ENCODE measurements at places on chromosomes 1 and 21. TPM values are rescaled to one million over a fixed set of nuclear protein-coding genes. Genes with fewer than 3 reads are reported as not detected.

DNA sequence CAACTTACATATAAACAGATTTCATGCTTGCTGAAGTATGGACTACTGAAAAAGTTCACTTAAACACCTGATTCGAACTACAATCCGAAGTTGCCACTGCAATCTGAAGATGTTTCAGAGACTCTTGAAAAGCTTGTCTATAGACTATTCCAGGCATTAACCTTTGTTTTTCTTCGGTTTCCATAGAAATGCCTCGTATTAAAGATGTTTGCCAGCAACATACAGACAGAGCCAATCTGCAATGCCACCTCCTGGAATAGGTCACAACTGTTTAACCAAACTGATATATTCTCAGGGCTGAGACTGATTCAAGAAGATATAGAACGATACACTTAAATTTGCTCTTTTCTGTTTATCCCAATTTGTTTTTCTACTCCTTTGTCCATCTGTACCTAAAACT is 28.9 kb upstream of the DMRTB1 start:
- H3K4me3 ChIP-seq = no peak overlapping the region
- H3K36me3 ChIP-seq = no peaks in the 10 kb centered on the region
- H3K4me1 ChIP-seq = peaks cover 18% of the 10 kb centered on the region
- H3K27me3 ChIP-seq = no peaks in the 10 kb centered on the region
- no peak for DNase-seq

Gene GRIK3
- not detected for total RNA-seq

DNA sequence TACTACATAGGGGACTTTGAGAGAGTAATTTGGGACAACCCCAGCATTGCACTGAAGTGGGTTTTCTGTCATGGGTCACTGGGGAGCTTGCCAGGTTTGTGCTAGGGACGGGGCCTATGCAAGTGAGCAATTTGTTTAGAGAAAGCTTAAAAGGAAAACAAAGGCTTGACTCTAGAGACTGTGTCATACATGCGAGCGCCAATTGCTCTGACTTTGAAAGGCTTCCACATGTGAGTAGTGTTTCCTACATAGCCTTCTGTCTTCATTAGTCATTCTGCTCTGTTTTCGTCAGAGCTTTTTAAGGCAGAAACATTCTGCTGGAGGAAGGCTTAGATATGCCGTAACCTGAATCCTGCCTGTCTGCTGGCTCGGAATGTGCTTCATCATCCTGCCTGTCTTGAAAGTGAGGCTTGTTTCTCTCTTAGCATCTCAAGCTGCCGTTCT is 28.4 kb downstream of the TRIM45 start:
- no peak overlapping the region for H3K4me3 ChIP-seq
- DNase-seq = no peak
- peaks cover 22% of the 10 kb centered on the region for H3K36me3 ChIP-seq
- no peak overlapping the region for H3K27ac ChIP-seq

Gene DHCR24
- total RNA-seq = 7.1 TPM

DNA sequence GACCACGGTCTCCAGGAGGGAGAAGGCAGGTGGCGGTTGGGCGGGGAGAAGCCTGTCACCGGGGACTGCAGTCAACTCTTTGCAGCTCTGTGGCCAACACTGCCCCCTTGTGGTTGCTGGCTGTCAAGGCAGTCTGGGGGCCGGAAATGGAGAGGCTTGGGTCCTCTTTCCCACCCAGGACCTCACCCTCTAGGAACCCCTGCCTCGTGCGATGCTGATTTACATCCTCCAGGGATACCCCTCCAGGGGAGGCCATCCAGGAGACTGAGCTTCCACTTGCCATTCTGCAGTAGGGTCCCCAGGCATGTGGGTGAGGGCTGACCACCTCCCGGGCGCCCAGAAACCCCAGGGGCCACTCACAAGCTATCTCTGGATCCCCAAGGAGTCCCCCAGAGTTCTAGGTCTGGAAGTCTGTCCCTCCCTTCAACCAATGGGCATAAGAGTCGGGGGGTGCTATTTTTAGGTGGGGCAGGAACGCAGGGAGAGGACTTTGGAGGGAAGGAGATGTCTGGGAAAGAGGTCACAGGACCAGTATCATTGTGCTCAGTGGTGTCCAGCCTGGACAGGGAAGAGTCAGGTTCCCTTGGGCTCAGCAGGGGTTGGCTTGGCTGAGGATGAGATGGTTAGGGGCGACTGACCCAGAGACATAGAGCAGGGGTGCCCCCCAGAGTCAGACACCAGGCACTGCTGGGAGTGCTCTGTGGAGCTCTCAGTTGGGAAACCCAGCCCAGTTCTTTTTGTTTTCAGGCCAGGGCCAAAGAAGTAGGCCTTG is 7.1 kb upstream of the GPR61 start:
- DNase-seq = peak; percentile 84
- peaks cover 25% of the 10 kb centered on the region for H3K4me1 ChIP-seq
- no peaks in the 10 kb centered on the region for H3K27me3 ChIP-seq
- peak overlapping the region; percentile 29 for H3K27ac ChIP-seq

DNA sequence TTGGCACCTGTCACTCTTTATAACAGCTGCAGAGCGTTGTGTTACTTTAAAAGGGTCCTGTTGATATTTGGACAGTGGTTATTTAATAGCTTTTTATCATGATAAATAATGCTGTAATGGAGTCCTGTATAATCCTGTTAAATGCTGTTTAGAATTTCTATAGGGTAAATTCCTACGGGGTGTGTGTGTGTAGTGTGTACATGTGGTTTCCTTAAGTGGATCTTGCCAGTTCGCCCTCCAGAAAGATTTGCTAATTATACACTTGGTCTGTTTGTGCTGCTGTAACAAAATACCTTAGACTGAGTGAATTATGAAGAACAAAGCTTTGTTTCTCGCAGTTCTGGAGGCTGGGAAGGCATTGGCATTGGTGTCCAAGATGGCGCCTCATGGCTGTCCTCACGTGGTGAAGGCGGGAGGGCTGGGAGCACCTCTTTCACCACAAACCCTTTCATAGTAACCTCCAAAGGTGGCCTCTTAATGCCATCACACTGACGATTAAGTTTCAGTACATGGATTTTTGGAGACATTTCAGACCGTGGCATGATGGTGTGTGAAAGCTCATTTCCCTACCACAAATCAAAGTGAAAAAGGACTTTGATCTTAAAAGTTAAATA is 11.2 kb downstream of the PRMT2 start:
- H3K36me3 ChIP-seq = peaks cover 83% of the 10 kb centered on the region
- no peak for DNase-seq
- peaks cover 7% of the 10 kb centered on the region for H3K4me1 ChIP-seq
- H3K27me3 ChIP-seq = no peaks in the 10 kb centered on the region

Gene C1orf185
- not detected for total RNA-seq

GRCh38 chr1:152621993-152622392 is 910 bp downstream of the LCE3A start:
- no peak for DNase-seq
- no peaks in the 10 kb centered on the region for H3K4me1 ChIP-seq
- H3K4me3 ChIP-seq = no peak overlapping the region
- H3K27ac ChIP-seq = no peak overlapping the region
- no peaks in the 10 kb centered on the region for H3K36me3 ChIP-seq

- no peak overlapping the region for H3K27ac ChIP-seq
- DNase-seq = no peak
- H3K27me3 ChIP-seq = no peaks in the 10 kb centered on the region
- no peaks in the 10 kb centered on the region for H3K36me3 ChIP-seq
Measured at GRCh38 chr1:29936031-29936544, 699.8 kb downstream of the PTPRU start.

GRCh38 chr1:43386676-43387075 is 2.9 kb downstream of the MED8 start:
- H3K36me3 ChIP-seq = peaks cover 54% of the 10 kb centered on the region
- H3K4me1 ChIP-seq = peaks cover 28% of the 10 kb centered on the region
- no peak overlapping the region for H3K4me3 ChIP-seq
- H3K27me3 ChIP-seq = no peaks in the 10 kb centered on the region

DNA sequence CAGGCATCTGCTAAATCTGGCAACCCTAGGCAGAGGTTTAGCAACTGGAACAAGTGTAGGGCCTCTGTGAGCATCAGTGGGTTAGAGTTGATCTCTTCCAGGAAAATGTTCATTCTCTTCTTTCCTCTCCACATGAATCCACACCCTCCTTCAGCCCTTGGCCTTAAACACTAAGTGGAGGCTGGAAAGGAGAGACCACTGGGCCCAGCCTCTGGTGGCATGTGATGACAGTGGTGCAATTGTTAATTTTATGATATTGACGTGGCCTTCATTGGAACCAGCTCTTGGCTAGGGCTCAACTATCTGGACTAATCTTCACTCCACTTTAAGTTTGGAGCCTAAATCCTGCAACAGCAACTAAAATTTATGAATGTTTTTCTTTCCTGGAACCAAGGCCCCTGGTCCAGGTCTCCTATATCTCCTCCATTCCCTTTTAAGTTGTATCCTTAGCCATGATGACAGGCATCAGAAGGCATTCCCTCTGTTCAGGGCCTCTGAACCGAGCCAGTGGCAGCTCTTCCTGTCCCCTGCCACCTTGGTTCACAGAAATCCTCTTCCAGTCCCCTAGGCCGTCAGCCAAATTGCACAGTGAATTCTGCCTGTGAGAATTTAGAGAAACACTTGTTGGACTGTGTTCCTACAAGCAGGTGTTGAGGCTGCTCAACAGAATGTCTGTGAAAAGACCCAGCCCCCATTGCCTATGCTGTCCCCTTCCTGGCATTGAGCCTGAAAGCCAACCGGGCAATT is 132.2 kb downstream of the PSMG1 start:
- no peak overlapping the region for H3K27ac ChIP-seq
- no peak for DNase-seq
- no peaks in the 10 kb centered on the region for H3K36me3 ChIP-seq
- no peaks in the 10 kb centered on the region for H3K27me3 ChIP-seq

GRCh38 chr1:246681900-246682895 is 42.0 kb upstream of the SCCPDH start:
- H3K4me3 ChIP-seq = no peak overlapping the region
- no peaks in the 10 kb centered on the region for H3K36me3 ChIP-seq
- no peaks in the 10 kb centered on the region for H3K27me3 ChIP-seq
- no peak overlapping the region for H3K27ac ChIP-seq

- no peaks in the 10 kb centered on the region for H3K36me3 ChIP-seq
- no peak overlapping the region for H3K4me3 ChIP-seq
- H3K4me1 ChIP-seq = no peaks in the 10 kb centered on the region
- no peaks in the 10 kb centered on the region for H3K27me3 ChIP-seq
- no peak for DNase-seq
Measured at GRCh38 chr1:202540014-202540413, 170.2 kb downstream of the SYT2 start.

GRCh38 chr1:63810936-63811469 is 37.2 kb downstream of the ROR1 start:
- no peak overlapping the region for H3K27ac ChIP-seq
- no peaks in the 10 kb centered on the region for H3K4me1 ChIP-seq
- H3K27me3 ChIP-seq = no peaks in the 10 kb centered on the region
- no peak for DNase-seq
- H3K36me3 ChIP-seq = no peaks in the 10 kb centered on the region
- no peak overlapping the region for H3K4me3 ChIP-seq

DNA sequence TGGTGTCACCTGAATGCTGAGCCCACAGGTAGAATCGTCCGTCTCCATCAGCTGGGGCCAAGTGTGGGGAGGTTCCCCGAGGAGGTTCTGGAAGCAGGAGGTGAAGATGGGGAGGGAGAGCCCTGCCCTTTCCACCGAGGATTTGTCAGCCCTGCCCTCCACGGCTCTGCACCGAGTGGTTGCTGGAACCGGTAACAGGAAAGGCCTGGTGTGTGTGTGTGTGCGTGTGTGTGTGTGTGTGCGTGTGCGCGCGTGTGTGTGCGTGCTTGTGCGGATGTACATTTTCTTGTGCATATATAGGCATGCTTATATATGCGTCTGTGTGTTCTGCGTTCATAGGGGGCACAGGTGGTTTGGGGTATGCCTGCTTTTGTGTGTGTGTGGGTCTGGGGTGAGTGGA is 3.5 kb downstream of the NBL1 start:
- no peak overlapping the region for H3K27ac ChIP-seq
- DNase-seq = peak; percentile 42
- no peaks in the 10 kb centered on the region for H3K36me3 ChIP-seq
- no peak overlapping the region for H3K4me3 ChIP-seq
- no peaks in the 10 kb centered on the region for H3K27me3 ChIP-seq
- peaks cover 32% of the 10 kb centered on the region for H3K4me1 ChIP-seq

- H3K27ac ChIP-seq = no peak overlapping the region
- no peaks in the 10 kb centered on the region for H3K4me1 ChIP-seq
- H3K27me3 ChIP-seq = no peaks in the 10 kb centered on the region
- H3K36me3 ChIP-seq = no peaks in the 10 kb centered on the region
- no peak overlapping the region for H3K4me3 ChIP-seq
Measured at GRCh38 chr1:177849130-177849529, 120.7 kb downstream of the SEC16B start.

DNA sequence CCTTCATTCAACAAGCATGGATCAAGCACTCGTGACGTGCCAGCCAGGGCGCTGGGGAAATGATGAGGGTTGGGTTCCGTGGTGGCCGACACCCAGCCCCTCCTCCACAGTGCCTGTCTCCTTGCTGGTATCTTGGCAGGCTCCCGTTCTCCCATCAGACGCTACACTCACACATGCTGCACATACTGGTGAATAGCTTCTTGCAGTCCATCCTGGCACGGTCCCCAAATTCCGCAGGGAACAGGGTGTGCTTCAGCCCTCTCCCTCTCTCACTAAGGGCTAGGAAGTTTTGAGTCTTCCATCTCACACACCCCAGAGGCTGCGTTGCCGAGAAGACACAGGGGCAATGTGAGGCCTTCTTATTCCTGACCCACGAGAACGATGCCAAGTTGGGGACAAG is 10.1 kb upstream of the MEF2D start:
- no peak overlapping the region for H3K27ac ChIP-seq
- peaks cover 22% of the 10 kb centered on the region for H3K4me1 ChIP-seq
- no peaks in the 10 kb centered on the region for H3K36me3 ChIP-seq
- H3K27me3 ChIP-seq = no peaks in the 10 kb centered on the region

Gene ZBTB7B
- 92.7 TPM for total RNA-seq

Gene OR2W3
- not detected for total RNA-seq

GRCh38 chr1:231163830-231164427 is 2.1 kb downstream of the TRIM67 start:
- DNase-seq = no peak
- no peak overlapping the region for H3K27ac ChIP-seq
- H3K4me1 ChIP-seq = peaks cover 5% of the 10 kb centered on the region

DNA sequence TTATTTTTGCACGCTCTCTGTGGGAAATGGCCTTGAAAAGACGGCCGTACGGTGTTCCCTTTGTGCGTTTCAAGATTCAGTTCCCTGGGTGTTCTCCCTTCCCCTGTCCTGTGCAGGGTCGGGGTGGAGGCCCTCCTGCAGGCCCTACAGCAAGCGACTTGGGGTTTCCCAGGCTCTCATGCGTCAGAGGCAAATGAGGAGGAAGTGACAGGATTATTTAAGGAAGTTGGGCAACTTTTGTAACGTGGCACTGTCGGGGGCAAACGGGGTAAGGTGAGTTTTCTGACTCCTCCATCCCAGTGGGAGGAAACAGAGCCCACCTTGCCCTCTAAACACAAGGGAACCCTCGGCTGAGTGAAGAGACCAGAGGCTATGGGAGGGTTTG is 16.1 kb upstream of the AJAP1 start:
- no peaks in the 10 kb centered on the region for H3K4me1 ChIP-seq
- H3K27ac ChIP-seq = no peak overlapping the region
- no peak overlapping the region for H3K4me3 ChIP-seq
- H3K36me3 ChIP-seq = no peaks in the 10 kb centered on the region

- no peaks in the 10 kb centered on the region for H3K36me3 ChIP-seq
- H3K4me1 ChIP-seq = no peaks in the 10 kb centered on the region
- H3K27me3 ChIP-seq = no peaks in the 10 kb centered on the region
- no peak overlapping the region for H3K27ac ChIP-seq
- DNase-seq = no peak
Measured at GRCh38 chr1:221067721-221068120, 188.5 kb downstream of the HLX start.

- peaks cover 30% of the 10 kb centered on the region for H3K4me1 ChIP-seq
- no peaks in the 10 kb centered on the region for H3K27me3 ChIP-seq
- peaks cover 3% of the 10 kb centered on the region for H3K36me3 ChIP-seq
- peak; percentile 39 for DNase-seq
- H3K4me3 ChIP-seq = peak within 1 kb of the TSS; percentile 91
Measured at GRCh38 chr1:26862781-26863684, at the start of gene SFN. TSS of gene SFN (plus strand) at chr1:26863149. CDS start at chr1:26863213, 64 bp downstream.

Gene FLG2
- total RNA-seq = not detected
